ENCODE measurements at places on chromosomes 4 and X. TPM values are rescaled to one million over a fixed set of nuclear protein-coding genes. Genes with fewer than 3 reads are reported as not detected.

The ARX gene
- total RNA-seq, result 1.0 TPM

The ZCCHC12 gene
- total RNA-seq, result not detected

The ZCCHC4 gene
- total RNA-seq, result 5.2 TPM

The GYG2 gene
- total RNA-seq, result 21.4 TPM

The ZNF518B gene
- total RNA-seq, result 2.3 TPM

The ABCE1 gene
- total RNA-seq, result 50.4 TPM

The BEX3 gene
- total RNA-seq, result 71.9 TPM

DNA sequence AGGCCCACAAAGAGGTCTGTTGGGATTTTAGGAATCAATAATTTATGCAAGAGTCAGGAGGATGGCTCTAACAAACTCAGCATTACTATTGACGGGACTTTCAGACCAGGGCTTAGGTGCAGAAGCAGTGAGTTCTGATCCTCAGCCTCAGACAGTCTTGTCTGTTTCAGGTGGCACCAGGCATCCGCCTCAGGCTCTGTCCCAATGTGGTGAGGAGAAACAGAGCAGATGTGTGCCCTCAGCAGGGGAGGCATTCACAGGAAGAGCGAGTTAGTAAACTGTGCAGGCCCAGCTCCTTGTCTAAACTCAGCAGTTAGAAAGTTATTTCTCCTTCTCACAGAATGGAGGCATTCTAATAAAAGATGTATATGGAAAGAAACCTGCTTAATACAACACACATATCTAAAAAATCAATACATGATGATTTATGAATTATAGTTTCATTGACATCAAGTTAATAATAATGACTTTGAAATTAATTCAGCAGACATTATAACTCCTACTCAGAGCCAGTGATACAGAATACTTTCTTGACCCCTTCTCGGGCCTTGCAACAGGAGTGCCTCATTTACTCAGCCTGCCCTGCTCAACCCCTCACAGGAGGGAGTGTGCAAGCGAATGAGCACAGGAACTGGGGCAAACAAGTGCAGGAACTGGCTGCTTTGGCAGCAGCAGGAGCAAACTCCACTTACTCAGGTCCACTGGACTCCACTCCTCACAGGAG lies 202.8 kb upstream of the SMIM31 start:
- no peak for DNase-seq

GRCh38 chr4:169335331-169335730 lies 64.6 kb upstream of the SH3RF1 start:
- DNase-seq, result no peak

DNA sequence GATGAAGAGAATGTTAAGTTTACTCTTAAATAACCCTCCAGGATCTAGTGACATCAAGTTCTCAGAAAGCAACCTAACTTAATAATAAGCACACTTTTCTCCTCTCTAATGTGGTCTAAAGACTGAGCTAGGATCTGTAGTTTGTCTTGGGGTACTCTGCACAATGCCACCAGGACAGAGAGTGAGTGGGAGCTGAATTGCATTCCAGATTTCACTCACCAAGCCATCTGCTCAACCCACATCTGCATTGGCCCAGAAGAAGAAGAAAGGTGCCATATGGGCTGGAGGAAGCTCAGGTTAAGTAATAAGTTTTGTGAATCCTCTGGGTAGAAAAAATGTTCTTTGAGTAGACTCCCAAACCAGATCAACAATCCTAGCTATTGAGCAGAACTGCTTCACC lies 384.6 kb downstream of the PPP3CA start:
- DNase-seq, result no peak

- no peak for DNase-seq
These were observed 176.0 kb downstream of the MAML3 start for GRCh38 chr4:139977838-139978609.

DNA sequence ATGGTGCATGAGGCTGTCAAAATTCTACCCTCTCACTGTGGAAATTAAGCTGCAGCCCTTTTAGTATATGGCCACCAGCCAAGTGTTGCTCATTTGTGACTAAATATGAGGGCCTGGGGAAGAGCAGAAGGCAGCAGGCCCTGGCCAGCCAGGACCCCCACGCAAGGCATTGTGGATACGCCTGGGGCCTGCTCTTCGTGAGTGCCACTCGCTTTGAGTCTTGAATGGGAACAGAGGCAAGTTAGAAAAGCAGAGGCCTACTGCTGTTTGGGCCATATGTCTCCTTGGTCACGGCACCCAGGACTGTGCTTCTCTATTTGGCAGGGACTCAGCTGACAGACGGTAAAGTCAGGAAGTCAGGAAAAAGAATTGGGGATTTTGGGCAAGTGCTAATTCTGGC lies 10.9 kb downstream of the RTL5 start:
- no peak for DNase-seq

GRCh38 chr4:8537041-8537461 lies 43.1 kb upstream of the GPR78 start:
- DNase-seq, result peak; percentile 83

- DNase-seq, result no peak
These were observed 845.3 kb downstream of the TRIML1 start for GRCh38 chr4:188984518-188984917.

DNA sequence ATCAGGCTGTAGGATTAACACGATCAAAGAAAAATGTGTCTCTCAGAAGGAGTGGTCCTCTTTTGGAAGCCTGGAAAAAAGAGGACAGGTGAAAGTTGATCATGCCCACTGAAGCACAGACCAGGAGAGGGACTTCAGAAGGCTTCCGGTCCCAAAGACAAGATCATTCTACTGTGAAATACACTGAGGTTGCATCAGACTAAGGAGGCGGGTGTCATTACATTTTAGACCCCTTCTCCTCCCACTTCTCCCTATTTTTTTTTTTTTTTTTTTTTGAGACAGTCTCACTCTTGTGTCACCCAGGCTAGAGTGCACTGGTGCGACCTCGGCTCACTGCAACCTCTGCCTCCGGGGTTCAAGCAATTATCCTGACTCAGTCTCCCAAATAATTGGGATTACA lies 67.5 kb downstream of the RBM47 start:
- DNase-seq, result no peak

DNA sequence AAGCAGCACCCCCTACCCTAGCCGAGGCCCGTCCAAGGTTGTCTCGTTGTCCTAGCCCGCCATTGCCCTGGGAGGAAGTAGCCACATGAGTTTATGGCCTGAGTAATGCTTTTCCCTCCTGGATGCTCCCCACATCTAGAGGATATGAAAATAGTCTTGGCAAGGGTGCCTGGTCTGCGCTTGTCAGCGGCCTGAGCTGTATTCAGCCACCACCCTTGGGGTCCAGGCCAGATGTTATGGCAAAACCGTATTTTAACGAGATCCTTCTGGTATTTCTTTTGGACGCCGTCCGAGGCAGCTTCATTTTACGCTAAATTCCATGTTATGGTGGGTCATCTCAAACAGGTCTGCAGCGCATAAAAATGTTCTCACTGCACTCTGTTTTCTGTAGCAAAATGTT lies 89.3 kb downstream of the GPR143 start:
- DNase-seq, result no peak

- no peak for DNase-seq
These were observed 106.8 kb downstream of the HDAC8 start for GRCh38 chrX:72465889-72466288.

GRCh38 chrX:112043997-112044396 lies 38.6 kb downstream of the TRPC5 start:
- no peak for DNase-seq

GRCh38 chr4:176443117-176443516 lies 123.4 kb downstream of the SPCS3 start:
- no peak for DNase-seq

DNA sequence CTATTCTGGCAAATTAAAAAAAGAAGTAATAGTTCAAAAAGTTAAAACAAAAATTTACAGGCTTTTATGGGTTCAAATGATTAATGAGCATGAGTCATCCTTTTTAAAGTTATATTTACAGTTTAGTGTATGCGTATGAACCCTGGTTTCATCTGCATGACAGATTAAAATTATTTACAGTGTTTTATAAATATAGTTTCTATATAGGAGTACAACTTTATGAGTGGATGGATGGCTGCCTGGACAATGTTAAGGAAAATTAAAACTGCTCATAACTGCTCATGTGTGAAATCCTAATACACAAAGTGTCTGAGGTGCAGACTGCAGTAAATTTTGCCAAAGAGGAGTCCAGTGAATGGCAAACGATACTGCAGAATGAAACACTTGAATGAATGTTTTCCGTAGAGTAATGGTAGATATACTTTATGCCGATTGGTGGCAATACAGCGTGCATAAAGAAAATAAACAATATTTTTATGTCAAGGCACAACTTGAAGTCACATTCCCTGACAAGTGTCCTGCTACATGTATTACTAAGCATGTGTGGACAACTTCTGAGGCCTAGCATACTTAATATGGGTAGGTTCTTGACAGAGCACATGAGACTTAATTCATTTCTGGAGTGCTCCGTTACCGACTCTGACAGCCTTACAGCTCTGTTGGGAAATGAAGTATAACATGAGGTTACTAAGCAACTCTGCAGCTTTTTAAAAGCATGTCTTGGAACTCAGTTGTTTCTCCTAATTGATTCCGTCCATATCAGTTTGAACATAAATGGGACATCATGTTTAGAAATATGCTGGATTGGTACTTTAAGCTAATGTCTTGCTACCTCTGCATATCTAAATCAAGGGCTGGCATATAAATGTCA lies 985.6 kb upstream of the PCDH7 start:
- DNase-seq, result no peak

DNA sequence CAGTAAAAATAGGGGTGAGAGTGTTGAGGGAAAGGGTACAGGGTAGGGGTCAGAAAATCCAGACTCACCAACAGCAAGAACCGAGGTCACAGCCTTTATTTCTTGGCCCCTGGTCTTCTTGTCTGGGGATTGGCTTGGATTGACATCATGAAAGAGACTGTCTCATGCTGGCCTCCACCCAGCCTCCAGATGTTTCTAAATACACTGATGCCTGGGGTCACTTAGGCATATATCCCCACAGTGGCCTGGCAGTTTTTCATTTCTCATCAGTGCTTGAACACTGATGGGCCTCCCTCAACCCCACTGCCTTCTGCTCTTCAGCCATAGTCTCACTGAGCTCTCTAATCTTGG lies 173.9 kb downstream of the RTL9 start:
- DNase-seq, result no peak

DNA sequence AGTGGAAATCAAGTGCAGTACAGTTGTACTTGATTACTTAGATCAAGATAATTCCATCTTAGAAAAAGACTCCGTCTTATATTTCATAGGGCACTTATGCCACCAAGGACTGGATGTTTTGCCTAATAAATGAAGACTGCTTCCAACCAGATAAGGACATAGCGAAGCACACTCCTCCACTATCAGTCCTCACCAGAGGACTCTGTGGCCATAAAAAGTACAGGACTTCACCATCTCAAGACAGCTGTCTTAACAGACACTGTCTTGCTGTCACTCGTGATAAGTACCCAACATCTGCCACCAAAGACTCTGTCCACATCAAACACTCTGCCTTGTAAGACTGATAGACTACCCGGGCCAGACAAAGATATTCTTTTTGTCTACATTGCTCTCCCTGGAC lies 352.0 kb downstream of the TRAM1L1 start:
- DNase-seq, result no peak

DNA sequence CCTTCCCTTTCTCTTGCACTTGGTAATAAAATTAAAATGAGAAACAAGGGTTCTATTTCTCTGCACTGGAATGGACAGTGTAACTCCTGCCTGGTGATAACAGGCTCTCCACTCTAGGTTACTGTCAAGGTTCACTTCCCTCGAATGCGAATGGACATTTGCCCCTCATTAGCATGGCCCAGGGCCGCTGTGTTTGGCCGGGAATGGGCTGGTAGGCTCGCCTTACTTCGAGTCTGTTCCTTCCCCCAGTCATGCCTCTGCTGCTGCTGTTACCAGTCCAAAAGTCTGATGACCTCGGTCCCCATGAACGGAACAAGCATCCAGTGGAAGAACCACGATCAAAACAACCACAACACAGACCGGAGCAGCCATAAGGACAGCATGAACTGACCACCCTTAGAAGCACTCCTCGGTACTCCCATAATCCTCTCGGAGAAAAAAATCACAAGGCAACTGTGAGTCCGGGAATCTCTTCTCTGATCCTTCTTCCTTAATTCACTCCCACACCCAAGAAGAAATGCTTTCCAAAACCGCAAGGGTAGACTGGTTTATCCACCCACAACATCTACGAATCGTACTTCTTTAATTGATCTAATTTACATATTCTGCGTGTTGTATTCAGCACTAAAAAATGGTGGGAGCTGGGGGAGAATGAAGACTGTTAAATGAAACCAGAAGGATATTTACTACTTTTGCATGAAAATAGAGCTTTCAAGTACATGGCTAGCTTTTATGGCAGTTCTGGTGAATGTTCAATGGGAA lies 61.5 kb downstream of the EDNRA start:
- no peak for DNase-seq

DNA sequence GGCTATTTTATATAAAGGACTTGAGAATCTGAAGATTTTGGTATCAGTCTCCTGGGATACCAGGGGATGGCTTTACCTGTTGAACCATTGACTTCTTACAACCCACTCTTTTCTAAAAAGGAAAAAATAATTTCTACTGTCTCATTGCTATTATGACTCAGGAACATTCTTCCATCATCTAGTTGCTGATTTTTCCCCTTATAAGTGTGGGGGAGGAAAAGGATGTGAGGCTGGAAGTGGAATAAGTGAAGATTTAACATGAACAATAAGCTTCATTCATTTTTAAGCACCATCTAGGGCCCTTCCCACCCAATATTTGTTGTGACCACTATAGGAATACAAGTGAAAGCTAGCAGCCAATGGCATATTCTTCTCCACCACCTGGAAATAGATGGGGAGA lies 10.6 kb upstream of the MND1 start:
- no peak for DNase-seq

DNA sequence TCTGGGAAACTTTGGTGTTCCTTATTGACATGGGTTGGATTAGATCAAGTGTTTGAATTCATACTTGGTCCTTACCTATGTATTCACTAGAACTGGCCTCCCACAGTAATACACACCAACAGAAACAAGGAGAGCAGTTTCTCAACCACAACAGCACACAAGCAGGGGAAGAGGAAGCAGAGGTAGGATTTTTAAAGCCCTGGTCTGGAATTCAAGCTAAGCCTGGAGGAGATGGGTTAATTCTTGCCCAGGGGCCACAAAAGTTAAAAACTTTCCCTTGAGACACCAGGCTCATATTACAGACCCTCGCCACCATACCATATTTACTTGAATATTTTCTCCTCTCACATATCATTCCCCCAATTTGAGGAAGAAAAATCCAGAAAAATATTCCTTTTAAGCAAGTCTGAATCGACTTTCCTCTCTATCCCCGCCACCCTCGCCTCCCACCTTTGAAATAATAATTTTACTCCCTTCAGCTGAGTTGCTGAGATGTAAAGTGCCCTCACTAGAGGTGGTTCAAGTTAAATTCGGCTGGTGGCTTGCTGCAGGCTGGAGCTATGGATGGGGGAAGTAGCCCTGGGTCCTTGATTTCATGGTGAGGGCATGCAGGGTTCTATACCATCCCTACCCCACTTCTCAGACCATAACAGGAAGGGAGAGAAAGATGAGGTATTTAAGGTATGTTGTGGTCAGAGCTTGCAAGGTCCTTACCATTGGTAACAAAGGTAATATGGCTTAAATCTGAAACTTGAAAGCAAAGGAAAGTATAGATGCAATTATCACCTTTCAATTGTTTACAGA lies 440.2 kb downstream of the INPP4B start:
- DNase-seq, result no peak

GRCh38 chr4:129481107-129481506 lies 385.2 kb downstream of the C4orf33 start:
- DNase-seq, result no peak

Data from body of pancreas (tissue), 4 donors.